Mesothelial cell of epicardium (in vitro differentiated cells): ENCODE measurements at places on chromosomes 5 and 9.

DNA sequence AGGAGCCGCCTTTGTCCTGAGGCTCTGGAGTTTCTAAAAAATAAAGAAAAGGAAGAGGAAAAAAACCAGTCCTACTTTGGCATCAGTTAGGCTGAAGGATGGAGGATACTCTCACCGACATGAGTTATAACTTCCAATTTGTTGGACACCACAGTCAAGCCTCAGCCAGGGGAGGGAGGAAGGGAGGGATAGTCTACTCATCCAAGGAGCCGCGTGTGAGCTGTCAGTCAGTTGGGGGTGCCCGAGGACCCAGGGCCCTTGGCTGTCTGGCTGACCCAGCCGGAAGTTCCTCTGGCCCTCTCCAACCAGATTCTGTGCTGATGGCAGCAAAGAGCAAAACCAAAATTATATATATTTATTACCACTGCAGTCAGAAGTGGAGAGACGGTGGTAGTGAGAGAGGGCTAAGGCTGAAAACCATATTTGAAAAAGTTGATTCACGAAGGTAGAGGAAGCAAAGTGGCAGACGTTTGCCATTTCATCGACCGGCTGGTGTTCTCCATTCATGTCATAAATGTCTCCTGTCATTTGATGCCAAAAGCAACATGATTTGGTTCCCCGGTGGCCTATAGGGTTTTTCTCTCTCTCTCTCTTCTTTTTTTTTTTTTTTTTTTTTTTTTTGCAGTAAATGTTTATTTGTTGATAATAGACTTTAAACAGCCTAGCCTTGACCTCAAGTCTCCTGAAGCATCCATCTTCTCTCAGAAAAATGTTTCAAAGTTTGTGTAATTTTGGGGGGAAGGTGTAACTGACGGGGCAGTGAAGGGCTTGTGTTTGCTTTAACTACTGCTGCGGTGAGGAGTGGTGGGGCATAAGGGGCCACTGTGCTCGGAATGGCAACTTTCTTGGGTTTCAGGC is 7.6 kb downstream of the LMX1B start:
- peaks cover 21% of the 10 kb centered on the region for H3K4me1 ChIP-seq
- no peaks in the 10 kb centered on the region for H3K36me3 ChIP-seq
- DNase-seq = no peak
- no peak overlapping the region for H3K27ac ChIP-seq
- H3K27me3 ChIP-seq = peaks cover 99% of the 10 kb centered on the region

DNA sequence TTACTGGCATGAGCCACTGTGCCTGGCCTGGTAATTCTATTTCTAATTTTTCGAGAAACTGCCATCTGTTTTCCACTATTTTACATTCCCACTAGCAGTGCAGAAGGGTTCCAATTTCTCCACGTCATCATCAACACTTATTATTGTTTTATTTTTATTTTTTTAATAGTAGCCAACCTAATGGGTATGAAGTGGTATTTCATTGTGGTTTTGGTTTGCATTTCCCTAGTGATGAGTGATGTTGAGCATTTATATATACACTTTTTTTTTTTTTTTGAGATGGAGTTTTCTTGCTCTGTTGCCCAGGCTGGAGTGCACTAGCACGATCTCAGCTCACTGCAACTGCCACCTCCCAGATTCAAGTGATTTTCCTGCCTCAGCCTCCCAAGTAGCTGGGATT is 28.3 kb downstream of the WWC1 start:
- no peaks in the 10 kb centered on the region for H3K27me3 ChIP-seq
- peak overlapping the region; percentile 39 for H3K27ac ChIP-seq
- H3K4me1 ChIP-seq = peaks cover 58% of the 10 kb centered on the region

- no peaks in the 10 kb centered on the region for H3K36me3 ChIP-seq
- H3K4me3 ChIP-seq = no peak overlapping the region
- no peak overlapping the region for H3K27ac ChIP-seq
- no peaks in the 10 kb centered on the region for H3K27me3 ChIP-seq
- DNase-seq = no peak
These were observed 31.6 kb downstream of the ADRA1B start for GRCh38 chr5:159947708-159948358.

- peak; percentile 26 for DNase-seq
- H3K36me3 ChIP-seq = peaks cover 10% of the 10 kb centered on the region
- peak overlapping the region; percentile 81 for H3K4me3 ChIP-seq
These were observed 992 bp downstream of the SETD9 start for GRCh38 chr5:56910210-56910965.

DNA sequence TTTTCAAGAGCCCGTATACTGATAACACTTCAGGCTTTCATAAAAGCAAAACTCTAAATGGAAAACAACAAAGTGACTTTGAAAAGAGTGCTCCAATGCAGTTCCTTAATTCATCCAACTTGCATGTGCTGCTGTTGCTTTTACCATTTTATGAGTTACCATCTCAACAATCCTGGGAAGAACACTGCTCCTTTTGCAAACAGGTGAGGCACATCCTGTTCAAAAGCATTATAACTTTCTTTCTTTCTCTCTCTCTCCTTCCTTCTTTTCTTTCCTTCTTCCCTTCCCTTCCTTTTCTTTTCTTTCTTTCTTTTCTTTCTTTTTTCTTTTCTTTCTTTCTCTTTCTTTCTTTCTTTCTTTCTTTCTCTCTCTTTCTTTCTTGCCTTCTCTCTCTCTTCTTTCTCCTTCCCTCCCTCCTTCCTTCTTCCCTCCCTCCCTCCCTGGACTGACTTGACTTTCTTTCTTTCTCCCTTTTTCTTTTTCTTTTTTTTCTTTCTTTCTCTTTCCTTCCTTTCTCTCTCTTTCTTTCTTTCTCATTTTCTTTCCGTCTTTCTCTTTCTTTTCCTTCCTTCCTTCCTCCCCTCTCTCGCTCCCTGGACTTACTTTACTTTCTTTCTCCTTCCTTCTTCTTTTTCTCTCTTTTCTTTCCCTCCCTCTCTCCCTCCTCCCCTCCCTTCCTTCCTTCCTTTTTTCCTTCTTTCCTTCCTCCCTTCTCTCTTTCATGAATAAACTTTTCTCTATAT is 11.2 kb upstream of the PARP8 start:
- no peaks in the 10 kb centered on the region for H3K27me3 ChIP-seq
- DNase-seq = no peak
- peaks cover under 1% of the 10 kb centered on the region for H3K36me3 ChIP-seq
- no peaks in the 10 kb centered on the region for H3K4me1 ChIP-seq
- no peak overlapping the region for H3K27ac ChIP-seq

GRCh38 chr5:173720286-173720952 is 104.0 kb upstream of the BOD1 start:
- H3K4me3 ChIP-seq = no peak overlapping the region
- H3K27me3 ChIP-seq = peaks cover 5% of the 10 kb centered on the region
- H3K4me1 ChIP-seq = peaks cover 3% of the 10 kb centered on the region
- no peaks in the 10 kb centered on the region for H3K36me3 ChIP-seq
- DNase-seq = no peak

DNA sequence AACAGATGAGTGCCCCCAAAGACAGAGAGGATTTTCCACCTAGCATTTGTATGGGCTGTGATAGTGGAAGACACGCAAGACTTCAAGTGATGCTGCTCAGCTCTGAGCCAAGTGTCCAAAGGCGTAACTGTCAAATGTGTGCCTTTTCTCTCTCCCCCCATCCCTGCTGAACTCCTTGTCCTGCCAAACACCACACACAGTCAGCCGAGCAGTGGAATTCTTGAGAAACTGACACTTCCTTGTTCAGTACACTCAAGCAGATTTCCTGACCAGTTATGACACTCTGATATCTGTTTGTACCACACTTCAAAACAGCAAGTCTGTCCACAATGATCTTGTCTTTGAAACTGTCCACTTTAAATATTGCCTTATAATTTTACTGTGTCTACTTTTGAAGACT is 166.4 kb downstream of the PIK3R1 start:
- no peak overlapping the region for H3K4me3 ChIP-seq
- H3K27ac ChIP-seq = no peak overlapping the region
- no peak for DNase-seq
- H3K4me1 ChIP-seq = peaks cover 22% of the 10 kb centered on the region
- H3K36me3 ChIP-seq = peaks cover 2% of the 10 kb centered on the region
- no peaks in the 10 kb centered on the region for H3K27me3 ChIP-seq

GRCh38 chr9:103361906-103362305 is 366.8 kb downstream of the CYLC2 start:
- no peaks in the 10 kb centered on the region for H3K27me3 ChIP-seq
- peaks cover 4% of the 10 kb centered on the region for H3K4me1 ChIP-seq
- no peaks in the 10 kb centered on the region for H3K36me3 ChIP-seq
- H3K4me3 ChIP-seq = no peak overlapping the region

GRCh38 chr5:172984244-172984953 is 828 bp downstream of the ATP6V0E1 start:
- peak overlapping the region; percentile 99 for H3K27ac ChIP-seq
- peaks cover 10% of the 10 kb centered on the region for H3K4me1 ChIP-seq
- H3K36me3 ChIP-seq = peaks cover 6% of the 10 kb centered on the region

GRCh38 chr5:139877129-139877597 is 81.6 kb downstream of the PSD2 start:
- H3K27me3 ChIP-seq = peaks cover 35% of the 10 kb centered on the region
- no peak for DNase-seq
- peaks cover 24% of the 10 kb centered on the region for H3K4me1 ChIP-seq
- H3K27ac ChIP-seq = no peak overlapping the region
- H3K4me3 ChIP-seq = no peak overlapping the region
- peaks cover 3% of the 10 kb centered on the region for H3K36me3 ChIP-seq
